Chondrocyte (in vitro differentiated cells): ENCODE measurements at places on chromosomes 6 and 20. TPM values are rescaled to one million over a fixed set of nuclear protein-coding genes. Genes with fewer than 3 reads are reported as not detected.

The MICB gene
- 7.8 to 9.4 TPM (median 9.0 TPM) in 3 replicates for total RNA-seq

The CST5 gene
- total RNA-seq, result not detected in 3 replicates

The RAET1L gene
- not detected in 3 replicates for total RNA-seq

The COL10A1 gene
- total RNA-seq, result 0.10 to 0.21 TPM in 2 of 3 replicates, not detected in the other

The HCK gene
- not detected in 3 replicates for total RNA-seq

The EDN3 gene
- 0.55 to 0.59 TPM in 2 of 3 replicates, not detected in the other for total RNA-seq

The NEDD9 gene
- 23.2 to 42.0 TPM (median 25.2 TPM) in 3 replicates for total RNA-seq

The NOTCH4 gene
- total RNA-seq, result 0.82 to 1.6 TPM (median 1.4 TPM) in 3 replicates

- H3K4me1 ChIP-seq, result no peaks in the 10 kb centered on the region
- H3K4me3 ChIP-seq, result no peak overlapping the region
- H3K27me3 ChIP-seq, result no peaks in the 10 kb centered on the region
- no peaks in the 10 kb centered on the region for H3K36me3 ChIP-seq
- DNase-seq, result no peak
Measured at GRCh38 chr6:135627092-135627715, 129.7 kb upstream of the AHI1 start.

DNA sequence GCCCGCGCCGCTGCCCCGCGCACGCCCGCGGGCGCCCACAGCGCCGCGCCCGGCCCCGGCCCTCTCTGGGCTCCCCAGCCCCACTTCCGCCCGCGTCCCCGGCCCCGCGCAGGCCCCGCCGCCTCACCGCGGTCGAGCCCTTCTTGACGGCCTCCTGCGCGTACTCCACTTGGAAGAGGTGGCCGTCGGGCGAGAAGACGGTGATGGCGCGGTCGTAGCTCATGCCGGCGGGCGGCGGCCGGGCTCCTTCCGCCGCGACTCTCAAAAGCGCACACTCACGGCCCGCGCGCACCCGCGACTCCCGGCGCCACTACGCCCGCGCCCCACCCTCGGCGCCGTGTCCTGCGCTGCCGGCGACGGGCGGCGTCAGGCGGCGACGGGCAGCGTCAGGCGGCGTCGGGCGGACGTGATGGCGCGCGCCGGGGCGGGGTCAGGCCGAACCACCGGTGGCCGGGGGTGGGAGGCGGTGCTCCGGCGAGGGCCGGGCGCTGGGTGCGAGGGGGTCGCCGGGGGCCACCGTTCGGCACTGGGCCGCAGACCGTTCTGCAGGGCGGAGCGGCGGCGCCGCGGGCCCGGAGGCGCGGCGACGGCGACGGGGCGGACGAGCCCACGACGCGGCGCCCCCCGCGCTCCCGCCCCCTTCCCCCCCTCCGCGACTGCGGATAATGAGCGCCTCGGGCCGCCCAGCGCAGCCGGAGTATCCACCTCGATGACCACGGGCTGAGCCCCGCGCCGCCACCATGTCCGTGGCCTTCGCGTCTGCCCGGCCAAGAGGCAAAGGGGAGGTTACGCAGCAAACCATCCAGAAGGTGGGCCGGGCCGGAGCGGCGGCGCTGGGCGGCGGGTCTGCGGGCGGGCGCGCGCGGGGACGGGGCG lies at the start of the genes PSMA7 and SS18L1:
Gene PSMA7 (minus strand): TSS at position 314 of the 876 bp plus-strand sequence. CDS start 91 bp downstream, at position 223.
Gene SS18L1 (plus strand): TSS at position 689 of the 876 bp plus-strand sequence. CDS start 52 bp downstream, at position 741.
- H3K27me3 ChIP-seq, result no peaks in the 10 kb centered on the region
- H3K36me3 ChIP-seq, result peaks cover 6% of the 10 kb centered on the region
- peak within 1 kb of the TSS; percentile 93 for H3K27ac ChIP-seq
- H3K4me1 ChIP-seq, result peaks cover 47% of the 10 kb centered on the region
- peak; percentile 92 for DNase-seq

DNA sequence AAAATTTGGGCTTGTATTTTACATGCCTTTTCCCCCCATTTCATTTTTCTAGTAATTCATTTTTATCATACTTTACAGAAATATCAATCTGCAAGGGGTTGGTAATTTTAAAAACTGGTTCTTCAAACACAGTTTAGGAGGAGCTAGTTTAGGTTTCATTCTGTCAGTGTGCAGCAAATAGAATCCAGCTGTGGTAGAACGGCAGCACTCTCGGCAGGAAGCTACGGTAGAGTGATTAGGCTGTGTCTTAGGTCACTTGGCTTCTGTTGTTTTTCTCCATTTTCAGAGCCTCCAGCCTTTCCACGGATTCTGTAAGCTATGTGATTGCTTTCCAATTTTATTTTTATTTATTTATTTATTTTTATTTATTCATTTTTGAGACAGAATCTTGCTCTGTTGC lies 32.7 kb downstream of the TLDC2 start:
- H3K36me3 ChIP-seq, result peaks cover 4% of the 10 kb centered on the region
- no peak overlapping the region for H3K27ac ChIP-seq
- DNase-seq, result no peak

DNA sequence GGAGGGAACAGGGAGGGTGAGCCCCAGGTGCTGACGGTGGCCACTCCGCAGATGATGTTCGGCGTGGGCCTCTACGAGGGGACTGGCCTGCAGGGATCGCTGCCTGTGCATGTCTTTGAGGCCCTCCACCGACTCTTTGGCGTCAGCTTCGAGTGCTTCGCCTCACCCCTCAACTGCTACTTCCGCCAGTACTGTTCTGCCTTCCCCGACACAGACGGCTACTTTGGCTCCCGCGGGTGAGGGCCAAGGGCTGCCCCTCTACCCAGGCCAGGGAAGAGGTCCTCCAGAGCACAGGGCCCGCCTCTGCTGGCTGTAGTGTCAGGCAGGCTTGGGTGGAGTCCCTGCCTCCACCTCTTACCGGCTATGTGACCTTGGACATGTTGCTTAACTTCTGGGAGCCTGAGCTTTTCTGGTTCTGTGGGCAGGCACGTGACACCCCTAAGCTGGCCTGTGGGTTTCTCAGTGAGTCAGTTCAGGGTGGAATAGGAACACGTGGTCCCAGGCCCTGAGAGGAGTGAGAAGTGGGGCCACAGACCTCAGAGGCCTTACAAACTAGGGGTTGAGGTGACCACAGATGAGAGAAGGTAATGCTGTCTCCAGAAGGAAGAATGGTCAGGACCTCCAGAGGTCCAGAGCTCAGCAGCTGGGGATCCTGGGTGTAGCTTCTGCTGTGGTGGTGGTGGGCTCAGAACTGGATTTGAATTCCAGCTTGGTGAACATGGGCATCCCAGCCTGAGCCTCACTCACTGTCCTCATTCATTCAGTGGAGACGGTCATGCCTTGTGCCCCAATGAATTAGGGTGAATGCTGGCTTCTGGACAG lies 11.9 kb downstream of the PCIF1 start:
- no peak overlapping the region for H3K27ac ChIP-seq
- H3K36me3 ChIP-seq, result peaks cover 21% of the 10 kb centered on the region
- no peak overlapping the region for H3K4me3 ChIP-seq
- H3K27me3 ChIP-seq, result no peaks in the 10 kb centered on the region

DNA sequence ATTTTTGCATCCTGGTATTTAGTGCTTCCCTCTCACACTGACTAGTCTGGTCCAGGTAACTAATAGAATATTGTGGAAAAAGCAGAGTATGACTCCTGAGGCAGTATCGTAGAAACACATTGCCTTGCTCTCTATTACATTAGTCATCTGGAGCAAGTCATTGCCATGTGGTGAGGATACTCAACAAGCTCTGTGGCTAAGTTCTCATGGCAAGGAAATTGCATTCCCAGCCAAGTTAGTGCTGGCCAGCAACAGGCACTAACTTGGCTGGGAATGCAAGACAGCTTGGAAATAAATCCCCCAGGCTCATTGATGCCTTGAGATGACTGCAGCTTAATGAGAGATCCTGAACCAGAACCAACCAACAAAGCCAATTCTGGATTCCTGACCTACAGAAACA lies 39.7 kb upstream of the HTR1B start:
- no peaks in the 10 kb centered on the region for H3K36me3 ChIP-seq
- peaks cover 9% of the 10 kb centered on the region for H3K27me3 ChIP-seq
- DNase-seq, result no peak
- no peak overlapping the region for H3K27ac ChIP-seq
- H3K4me1 ChIP-seq, result no peaks in the 10 kb centered on the region
- H3K4me3 ChIP-seq, result no peak overlapping the region

GRCh38 chr6:117906507-117906957 lies 532 bp upstream of the SLC35F1 start:
- no peak for DNase-seq
- H3K4me1 ChIP-seq, result peaks cover 8% of the 10 kb centered on the region
- H3K27ac ChIP-seq, result no peak overlapping the region
- H3K36me3 ChIP-seq, result no peaks in the 10 kb centered on the region
- peak overlapping the region; percentile 69 for H3K4me3 ChIP-seq
- H3K27me3 ChIP-seq, result peaks cover 51% of the 10 kb centered on the region

- H3K27ac ChIP-seq, result no peak overlapping the region
- H3K4me3 ChIP-seq, result no peak overlapping the region
- DNase-seq, result no peak
- no peaks in the 10 kb centered on the region for H3K4me1 ChIP-seq
Measured at GRCh38 chr6:116586276-116586675, 15.0 kb downstream of the RWDD1 start.

DNA sequence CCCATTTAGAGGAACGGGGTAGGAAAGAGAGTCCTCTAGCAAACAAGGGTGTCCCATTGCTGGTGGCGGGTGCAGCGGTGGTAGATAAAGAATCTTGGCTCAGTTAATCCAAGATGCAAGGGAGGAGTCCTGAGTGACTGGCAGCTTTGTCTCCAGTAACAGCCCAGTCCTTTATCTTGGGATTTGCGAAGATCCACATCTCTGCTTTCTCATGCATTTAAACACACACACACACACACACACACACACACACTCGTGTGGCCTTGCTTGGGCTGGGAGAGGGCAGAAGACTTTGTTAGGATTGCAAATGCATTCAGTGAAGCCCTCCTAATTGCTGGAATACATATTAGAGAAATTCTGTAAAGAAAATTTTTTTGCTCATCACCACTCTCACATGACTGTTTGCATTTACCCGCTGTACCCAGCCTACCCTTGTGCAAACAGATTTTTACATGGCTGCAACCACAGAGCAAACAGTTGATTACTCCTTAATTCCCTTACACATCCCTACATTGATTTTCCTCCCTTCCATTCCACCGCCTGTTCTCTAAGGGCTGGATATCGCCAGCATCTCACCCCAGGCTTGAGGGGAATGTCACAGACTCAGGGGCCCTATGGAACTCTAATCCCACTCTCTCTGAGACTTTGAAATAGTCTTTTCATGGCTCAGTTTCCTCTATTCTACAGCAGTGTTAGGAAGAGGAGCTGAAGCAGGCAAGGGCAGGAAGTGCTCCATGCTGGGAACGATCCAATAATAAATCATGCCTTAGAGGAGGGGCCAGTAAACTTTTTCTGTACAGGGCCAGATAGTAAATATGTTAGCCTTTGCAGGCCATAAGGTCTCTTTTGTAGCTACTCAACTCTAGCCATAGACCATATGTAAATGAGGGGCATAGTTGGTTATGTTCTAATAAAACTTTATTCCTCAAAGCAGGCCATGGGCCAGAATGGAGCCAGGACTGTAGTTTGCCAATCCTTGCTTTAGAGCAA lies 3.5 kb downstream of the C6orf132 start:
- H3K27me3 ChIP-seq, result no peaks in the 10 kb centered on the region
- peak overlapping the region; percentile 88 for H3K27ac ChIP-seq
- no peaks in the 10 kb centered on the region for H3K36me3 ChIP-seq
- no peak overlapping the region for H3K4me3 ChIP-seq
- DNase-seq, result no peak

DNA sequence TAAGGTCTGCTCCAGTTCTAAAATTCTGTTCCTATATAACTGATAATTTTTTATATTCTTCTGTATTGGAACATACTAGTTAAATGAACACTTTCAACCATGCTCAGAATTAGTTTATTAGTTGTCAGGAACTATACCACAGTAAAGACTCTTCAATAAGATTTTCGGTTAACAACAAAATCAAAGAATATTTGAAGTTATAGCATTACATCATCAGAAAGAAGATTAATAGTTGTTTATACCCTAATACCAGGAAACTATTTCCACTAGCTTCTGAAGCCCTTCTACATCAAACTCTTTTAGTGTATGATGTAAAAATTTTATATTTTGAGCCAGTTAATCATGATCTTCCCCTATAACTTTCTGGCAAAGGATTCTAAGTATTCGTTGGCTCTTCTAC lies 6.6 kb downstream of the CALHM4 start:
- no peak overlapping the region for H3K27ac ChIP-seq
- DNase-seq, result no peak
- no peak overlapping the region for H3K4me3 ChIP-seq
- no peaks in the 10 kb centered on the region for H3K27me3 ChIP-seq
